ENCODE measurements at places on chromosomes 3 and 15.

DNA sequence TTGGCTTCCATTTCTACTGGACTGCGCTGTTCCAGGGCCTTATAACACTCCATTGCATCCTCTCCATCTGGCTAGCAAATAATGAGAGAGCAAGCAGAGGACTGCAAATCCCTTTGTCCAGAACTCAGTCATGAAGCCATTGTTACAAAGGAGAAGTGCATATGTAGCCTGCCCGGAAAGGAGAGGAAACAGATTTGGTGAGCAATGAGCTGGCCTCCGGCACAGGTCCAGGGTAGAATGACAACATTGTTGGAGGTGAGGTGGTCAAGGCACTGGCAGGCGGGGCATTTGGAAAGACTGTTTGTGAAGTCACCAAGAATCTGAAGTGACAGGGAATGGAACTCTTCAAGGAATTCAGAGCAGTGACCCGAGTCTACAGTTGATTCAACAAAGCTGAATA, 25.0 kb upstream of the ATP1B3 start:
- DNase-seq = no peak

GRCh38 chr3:11136830-11137626, 17.3 kb upstream of the HRH1 start:
- no peak for DNase-seq

- no peak for DNase-seq
Measured at GRCh38 chr3:133467780-133468179, 67.9 kb downstream of the BFSP2 start.

- no peak for DNase-seq
Measured at GRCh38 chr3:12829886-12830784, 11.2 kb downstream of the RPL32 start.

DNA sequence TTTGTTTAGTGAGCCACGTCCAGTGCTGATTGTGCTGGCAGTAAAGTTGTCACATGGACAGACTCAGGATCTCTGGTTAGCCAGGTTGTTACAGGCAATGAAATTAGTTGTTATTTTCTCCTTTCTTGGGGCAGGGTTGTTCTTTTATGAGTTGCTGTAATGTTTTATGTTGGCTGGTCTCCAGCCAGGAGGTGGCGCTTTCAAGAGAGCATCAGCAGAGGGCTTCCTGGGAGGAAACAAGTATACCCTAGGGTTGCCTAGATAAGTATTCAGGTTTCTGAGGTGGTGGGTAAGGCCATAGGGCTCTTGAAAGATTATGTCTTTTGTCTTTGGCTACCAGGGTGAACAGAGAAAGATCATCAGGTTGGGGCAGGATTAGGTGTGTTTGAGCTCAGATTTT, 14.5 kb upstream of the CFAP20DC start:
- no peak for DNase-seq

GRCh38 chr15:29324746-29325145, 55.1 kb upstream of the NSMCE3 start:
- no peak for DNase-seq

GRCh38 chr3:26068890-26069289, 279.0 kb downstream of the OXSM start:
- DNase-seq = no peak

DNA sequence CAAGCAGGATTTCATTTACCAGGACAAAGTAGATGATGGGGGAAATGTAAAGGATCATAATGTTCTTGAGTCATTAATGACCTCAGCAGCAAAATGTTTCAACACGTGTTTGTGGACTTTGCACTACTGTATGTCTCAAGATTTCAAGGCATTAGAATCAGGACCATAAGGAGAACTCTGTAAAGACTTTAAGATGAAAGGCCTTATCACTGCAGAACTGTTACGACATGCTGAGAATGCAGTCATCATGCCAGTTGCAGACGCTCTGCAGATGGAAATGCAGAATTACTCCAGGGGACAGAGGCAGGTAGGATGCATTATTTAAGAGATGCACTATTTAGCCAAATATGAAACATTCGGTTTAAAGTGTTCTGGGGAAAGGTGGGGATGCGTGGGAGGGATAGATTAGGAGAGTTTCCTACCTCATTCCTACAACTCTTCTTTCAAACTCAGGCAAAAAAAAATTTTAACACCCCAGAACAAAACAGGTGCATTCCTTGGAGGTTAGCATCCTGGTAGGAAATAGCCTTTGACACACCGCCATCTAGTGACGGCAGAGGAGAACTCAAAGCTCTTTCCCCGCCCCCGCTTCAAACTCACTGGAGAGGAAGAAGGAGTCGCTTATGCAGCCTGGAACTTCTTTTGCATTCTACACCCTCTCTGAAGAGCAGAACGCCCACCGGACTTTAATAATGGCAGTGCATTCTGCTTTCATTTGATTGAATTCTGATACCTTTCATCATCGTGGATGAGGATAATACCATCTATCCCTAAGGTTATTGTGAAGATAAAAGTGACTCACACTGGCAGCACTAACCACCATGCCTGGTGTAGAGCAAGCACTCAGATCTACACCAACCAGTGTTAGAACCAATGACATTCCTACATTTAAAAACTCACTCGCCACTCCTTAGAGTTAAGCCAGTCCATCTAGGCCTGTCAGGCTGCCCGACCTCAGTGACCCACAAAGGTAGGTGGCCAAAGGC, 43.1 kb upstream of the TOPAZ1 start:
- DNase-seq = peak; percentile 28

DNA sequence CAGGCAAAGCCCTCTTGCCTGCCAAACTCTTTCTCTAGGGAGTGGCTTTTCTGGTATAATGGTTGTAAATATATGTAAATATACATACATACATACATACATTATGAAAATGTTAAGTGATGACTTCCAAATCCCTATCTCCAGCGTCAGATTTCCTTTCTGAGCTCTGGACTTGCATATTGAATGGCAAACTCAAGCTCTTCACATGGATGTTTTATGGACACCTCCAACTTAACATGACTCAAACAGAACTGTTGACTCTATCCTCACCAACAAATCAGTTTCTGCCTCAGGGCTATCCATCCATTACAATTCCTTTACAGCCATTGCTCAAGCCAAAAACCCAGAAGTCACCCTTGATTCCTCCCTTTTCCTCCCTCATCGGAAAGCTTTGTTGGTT, 45.1 kb downstream of the ADAMTSL3 start:
- no peak for DNase-seq

- no peak for DNase-seq
Measured at GRCh38 chr3:84961521-84962255, 2.9 kb downstream of the CADM2 start.

DNA sequence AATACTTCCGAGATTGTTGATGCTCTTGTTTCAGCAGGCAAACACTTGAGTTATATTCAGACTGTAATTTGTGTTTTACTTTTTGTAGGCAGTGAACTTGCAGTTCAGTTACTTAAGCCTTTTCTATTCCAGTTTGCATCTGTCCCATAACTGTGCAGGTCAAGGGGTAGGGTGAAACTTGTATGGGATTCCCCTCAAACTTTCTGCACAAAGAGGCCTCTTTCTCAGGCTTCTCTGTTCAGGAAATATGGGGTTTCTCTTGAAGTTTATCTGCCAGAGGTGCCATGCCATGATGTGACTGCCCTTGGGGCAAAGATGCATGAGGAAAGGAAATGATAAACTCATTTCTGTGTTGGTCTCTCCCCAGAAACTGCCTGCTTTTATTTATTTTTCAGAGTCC, 66.7 kb downstream of the SLC24A1 start:
- no peak for DNase-seq

- DNase-seq = no peak
Measured at GRCh38 chr3:108329947-108330346, 33.6 kb downstream of the HHLA2 start.

- DNase-seq = no peak
Measured at GRCh38 chr3:172560026-172560425, 36.8 kb upstream of the TNFSF10 start.

GRCh38 chr15:32152574-32152973, 122.3 kb downstream of the CHRNA7 start:
- DNase-seq = no peak

- no peak for DNase-seq
Measured at GRCh38 chr15:74170071-74170844, 3.3 kb upstream of the ISLR start.

DNA sequence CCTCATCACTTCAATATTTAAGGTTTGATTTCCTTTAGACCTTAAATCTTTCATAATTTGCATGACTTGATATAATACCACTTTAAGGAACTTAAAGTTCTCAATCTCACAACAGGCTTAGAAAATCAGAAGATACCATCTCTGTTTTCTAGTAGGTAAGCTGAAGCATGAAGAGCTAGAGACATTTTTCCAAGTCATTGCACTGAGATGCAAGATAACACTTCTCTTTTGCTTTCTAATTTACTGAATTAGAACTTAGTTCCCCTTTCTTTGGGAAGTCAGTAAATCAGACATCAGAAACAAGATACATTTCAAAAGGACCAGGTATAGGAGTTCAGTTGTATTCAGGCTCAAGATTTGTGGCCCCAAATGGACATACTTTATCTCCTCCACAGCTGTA, 79.7 kb downstream of the DZIP3 start:
- DNase-seq = no peak

- no peak for DNase-seq
Measured at GRCh38 chr3:168608926-168609325, 513.2 kb upstream of the GOLIM4 start.

- DNase-seq = no peak
Measured at GRCh38 chr3:115655761-115656282, 32.5 kb downstream of the GAP43 start.

- no peak for DNase-seq
Measured at GRCh38 chr15:33084661-33085060, 109.9 kb downstream of the FMN1 start.

DNA sequence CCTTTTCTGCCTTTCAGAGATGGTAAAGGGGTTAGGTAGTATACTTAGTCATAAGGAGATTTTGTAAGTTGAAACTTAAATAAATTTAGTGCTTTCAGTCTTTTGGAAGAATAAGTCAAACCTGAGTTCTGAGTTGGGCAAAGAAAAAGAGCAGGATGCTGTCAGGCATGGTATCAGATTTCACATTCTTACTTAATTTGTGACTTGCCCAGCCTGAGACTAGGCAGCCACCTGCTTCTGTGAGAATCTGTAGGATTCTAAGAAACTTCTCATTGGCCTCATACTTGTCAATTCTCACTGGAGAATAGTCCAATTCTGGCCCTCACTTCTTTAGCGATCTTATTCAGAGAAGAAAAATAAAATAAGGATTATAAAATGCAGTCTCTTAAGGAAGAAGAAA, 577.5 kb downstream of the DIPK2A start:
- no peak for DNase-seq

GRCh38 chr3:74363346-74363745, 251.1 kb downstream of the CNTN3 start:
- DNase-seq = no peak

DNA sequence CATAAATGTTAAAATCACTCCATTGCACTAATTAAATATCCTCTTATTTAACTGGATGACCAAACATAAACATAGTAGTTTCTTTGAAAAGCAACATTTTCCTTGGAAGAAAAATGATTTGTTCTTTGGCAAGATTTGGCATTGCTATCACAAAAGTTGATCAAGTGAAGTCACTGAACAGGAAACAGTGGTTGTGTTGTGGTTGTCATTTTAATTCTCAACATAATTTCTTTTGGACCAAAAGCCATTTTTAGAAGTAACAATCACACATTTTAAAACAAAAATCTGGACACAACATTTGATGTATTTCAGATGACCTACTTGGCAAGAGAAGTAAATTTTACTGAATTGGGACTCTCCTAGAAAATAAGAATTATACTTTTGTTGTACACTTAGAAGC, 872.3 kb downstream of the ROBO1 start:
- no peak for DNase-seq

DNA sequence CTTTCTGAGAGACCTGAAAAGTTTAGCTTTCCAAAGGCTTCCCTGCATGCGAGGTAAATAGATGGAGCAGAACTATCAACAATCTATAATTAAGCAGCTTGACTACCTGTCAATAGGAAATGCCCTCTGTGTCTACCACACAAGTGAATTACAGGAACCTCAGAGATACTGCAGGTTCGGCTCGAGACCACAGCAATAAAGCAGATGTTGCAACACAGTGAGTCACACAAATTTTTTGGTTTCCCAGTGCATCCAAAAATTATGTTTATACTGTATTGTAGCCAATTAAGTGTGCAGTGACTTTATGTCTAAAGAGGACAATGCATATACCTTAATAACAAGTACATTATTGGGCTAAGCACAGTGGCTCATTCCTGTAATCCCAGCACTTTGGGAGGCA, 252.0 kb downstream of the UBE2E2 start:
- DNase-seq = no peak
